ENCODE measurements at places on chromosomes 12 and 14. TPM values are rescaled to one million over a fixed set of nuclear protein-coding genes. Genes with fewer than 3 reads are reported as not detected.
A peak's percentile ranks its signal among the peaks of the same experiment; 100 is the strongest.

DNA sequence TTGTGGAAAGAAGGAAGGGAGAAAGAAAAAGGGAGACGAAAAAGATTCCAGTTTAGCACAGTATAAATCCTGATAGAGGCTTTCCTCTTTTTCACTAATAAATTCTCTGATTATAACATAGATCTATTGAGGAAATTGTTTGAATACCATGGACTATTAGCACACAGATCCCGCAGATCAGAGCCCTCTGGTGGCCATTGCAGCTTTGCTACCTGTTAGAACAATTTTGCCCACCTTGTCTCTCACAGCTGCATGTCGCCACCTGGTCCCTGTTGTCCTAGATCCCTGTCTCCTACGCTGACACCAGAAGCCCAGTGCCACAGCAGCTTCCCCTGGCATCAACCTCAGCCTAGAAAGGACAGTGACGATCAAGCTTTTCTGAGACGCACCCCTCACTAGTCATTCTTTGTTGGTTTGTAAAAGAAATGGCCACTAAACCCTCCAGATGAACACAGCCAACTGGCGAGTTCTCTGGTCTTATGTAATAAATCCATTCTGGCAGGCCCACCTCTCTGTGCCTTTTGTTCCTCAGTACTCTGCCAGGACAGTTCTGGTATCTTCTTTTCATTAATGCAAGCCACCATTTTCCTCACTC, 9.9 kb downstream of the GPHB5 start:
- H3K36me3 ChIP-seq: no peaks in the 10 kb centered on the region
- H3K4me1 ChIP-seq: no peaks in the 10 kb centered on the region
- DNase-seq: no peak
- no peak overlapping the region for H3K4me3 ChIP-seq
- peaks cover 1% of the 10 kb centered on the region for H3K27me3 ChIP-seq

- H3K27me3 ChIP-seq: no peaks in the 10 kb centered on the region
- H3K4me1 ChIP-seq: no peaks in the 10 kb centered on the region
- H3K27ac ChIP-seq: no peak overlapping the region
- no peak for DNase-seq
- H3K36me3 ChIP-seq: peaks cover 6% of the 10 kb centered on the region
- no peak overlapping the region for H3K4me3 ChIP-seq
These were observed 70.4 kb downstream of the SDR9C7 start for GRCh38 chr12:56863789-56864188.

GRCh38 chr12:105805730-105806399, 332.9 kb downstream of the NUAK1 start:
- H3K4me3 ChIP-seq: no peak overlapping the region
- no peaks in the 10 kb centered on the region for H3K27me3 ChIP-seq
- no peak overlapping the region for H3K27ac ChIP-seq
- H3K36me3 ChIP-seq: no peaks in the 10 kb centered on the region
- DNase-seq: no peak

DNA sequence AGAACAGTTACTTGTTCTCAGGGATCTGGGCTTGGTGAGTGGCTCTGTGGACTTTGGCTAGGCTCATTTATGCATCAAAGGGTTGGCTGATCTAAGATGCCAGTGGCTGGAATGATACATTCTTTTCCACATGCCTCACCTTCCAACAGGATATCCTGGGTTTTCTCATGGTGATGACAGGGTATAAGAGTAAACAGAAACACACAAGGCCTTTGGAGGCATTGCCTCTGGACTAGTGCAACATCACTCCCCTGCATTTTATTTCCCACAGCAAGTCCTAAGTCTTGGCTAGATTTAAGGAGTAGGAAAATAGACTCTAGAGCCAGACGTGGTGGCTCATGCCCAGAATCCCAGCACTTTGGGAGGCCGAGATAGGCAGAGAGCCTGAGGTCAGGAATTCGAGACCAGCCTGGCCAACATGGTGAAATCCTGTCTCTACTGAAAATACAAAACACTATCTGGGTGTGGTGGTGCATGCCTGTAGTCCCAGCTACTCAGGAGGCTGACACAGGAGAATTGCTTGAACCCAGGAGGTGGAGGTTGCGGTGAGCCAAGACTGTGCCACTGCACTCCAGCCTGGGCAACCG, 47.9 kb downstream of the RPH3A start:
- H3K4me1 ChIP-seq: no peaks in the 10 kb centered on the region
- peaks cover 12% of the 10 kb centered on the region for H3K27me3 ChIP-seq
- no peak overlapping the region for H3K27ac ChIP-seq
- no peaks in the 10 kb centered on the region for H3K36me3 ChIP-seq
- H3K4me3 ChIP-seq: no peak overlapping the region
- no peak for DNase-seq

DNA sequence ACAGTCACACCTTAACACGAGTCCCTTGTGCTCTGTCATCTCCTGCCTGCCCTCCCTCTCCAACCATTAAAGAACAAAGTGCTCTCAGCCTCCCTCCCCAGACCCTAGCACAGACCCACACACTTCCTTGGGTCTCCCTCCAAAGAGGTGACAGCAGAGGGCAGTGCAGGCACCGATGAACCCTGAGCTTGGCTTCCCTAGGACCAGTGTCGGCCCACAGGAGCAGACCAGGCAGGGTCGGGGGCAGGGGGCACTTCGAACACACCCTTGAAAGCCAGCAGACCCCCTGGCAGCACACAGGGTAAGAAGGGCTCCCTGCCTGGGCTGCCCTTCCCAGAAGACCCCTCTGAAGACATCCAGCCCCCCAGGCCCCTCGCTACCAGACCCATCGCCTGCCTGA, 7.0 kb downstream of the CDK2AP1 start:
- no peak overlapping the region for H3K27ac ChIP-seq
- H3K4me3 ChIP-seq: no peak overlapping the region
- no peak for DNase-seq
- no peaks in the 10 kb centered on the region for H3K27me3 ChIP-seq

DNA sequence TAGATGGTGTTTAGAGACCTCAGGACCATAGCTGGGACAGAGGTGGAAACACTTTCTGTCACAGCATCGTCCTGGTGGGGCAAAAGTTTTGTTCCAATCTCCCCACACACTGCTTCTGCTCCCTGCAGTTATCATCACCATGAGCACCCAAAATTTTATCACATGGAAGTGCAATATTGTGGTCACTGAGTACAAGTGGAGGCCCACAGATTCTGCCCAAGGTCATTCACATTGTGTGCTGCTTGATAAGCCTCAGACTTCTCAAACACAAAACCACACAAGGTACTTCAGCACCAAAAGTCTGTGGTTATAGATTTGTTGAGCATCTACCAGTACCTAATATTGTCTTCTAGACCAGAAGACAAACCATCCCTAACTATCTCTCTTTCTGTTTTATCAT, 554 bp upstream of the KRT77 start:
- H3K36me3 ChIP-seq: no peaks in the 10 kb centered on the region
- no peak overlapping the region for H3K27ac ChIP-seq
- H3K4me1 ChIP-seq: no peaks in the 10 kb centered on the region
- DNase-seq: no peak
- H3K4me3 ChIP-seq: no peak overlapping the region

- peaks cover 59% of the 10 kb centered on the region for H3K4me1 ChIP-seq
- no peaks in the 10 kb centered on the region for H3K27me3 ChIP-seq
- H3K27ac ChIP-seq: no peak overlapping the region
- peaks cover 83% of the 10 kb centered on the region for H3K36me3 ChIP-seq
- no peak for DNase-seq
- no peak overlapping the region for H3K4me3 ChIP-seq
These were observed 171.8 kb upstream of the FOXN3 start for GRCh38 chr14:89588840-89589296.

DNA sequence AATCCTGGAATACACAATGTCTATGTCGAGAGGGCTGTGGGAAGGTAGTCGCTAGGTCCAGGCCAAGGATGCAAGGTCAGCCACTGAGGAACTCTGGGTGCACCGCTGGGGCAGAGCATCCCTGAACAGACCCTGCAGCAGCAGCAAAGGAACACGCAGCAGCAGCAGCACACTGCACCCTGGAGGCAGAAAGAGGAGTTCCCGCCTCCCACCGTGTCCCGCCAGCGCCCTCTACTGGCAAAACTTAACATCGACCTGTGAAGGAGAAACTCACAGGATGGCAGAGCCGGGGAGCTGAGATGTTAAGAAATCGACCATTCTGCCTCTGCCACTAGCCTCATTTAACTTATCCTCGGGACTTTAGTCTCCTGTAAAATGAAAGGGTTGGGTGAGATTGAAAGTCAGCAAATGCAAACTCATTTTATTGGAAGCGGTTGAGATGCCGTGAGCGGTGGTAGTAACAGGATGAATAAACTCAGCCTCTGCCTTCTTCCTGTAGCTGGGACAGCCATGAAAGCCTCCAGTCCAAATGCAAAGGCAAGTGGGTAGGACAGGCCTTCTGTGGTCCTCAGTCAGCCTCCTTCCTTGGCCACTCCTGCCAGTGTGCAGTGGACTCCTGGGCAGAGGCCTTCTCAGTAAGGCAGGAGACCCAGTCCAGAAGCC, 45.6 kb downstream of the STAB2 start:
- no peak overlapping the region for H3K27ac ChIP-seq
- peaks cover 3% of the 10 kb centered on the region for H3K27me3 ChIP-seq
- no peak overlapping the region for H3K4me3 ChIP-seq
- peak; percentile 65 for DNase-seq
- H3K4me1 ChIP-seq: no peaks in the 10 kb centered on the region

Gene BIN2
- 45.8 TPM for total RNA-seq
